Lower lobe of right lung (tissue), 2 donors: ENCODE measurements at places on chromosomes 5 and 9.

DNA sequence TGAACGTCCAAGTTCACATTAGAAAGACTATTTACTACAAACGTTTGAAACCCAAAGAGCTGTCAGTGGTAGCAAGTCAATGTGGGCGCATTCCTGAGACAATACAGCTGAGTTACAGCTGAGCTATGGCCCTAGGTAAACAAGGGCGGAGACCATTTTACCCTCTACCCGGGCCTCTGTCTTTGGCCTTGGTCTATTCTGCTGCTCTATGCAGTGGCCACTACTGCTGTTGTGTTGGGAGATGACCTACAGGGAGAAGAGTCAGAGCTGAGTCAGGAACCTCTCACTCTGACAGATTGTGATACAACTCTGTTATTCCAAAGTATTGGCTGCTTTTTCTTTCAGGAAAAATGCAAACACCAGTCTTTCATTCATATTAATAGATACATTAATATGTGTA, 700.6 kb downstream of the SEMA5A start:
- DNase-seq, result no peak

DNA sequence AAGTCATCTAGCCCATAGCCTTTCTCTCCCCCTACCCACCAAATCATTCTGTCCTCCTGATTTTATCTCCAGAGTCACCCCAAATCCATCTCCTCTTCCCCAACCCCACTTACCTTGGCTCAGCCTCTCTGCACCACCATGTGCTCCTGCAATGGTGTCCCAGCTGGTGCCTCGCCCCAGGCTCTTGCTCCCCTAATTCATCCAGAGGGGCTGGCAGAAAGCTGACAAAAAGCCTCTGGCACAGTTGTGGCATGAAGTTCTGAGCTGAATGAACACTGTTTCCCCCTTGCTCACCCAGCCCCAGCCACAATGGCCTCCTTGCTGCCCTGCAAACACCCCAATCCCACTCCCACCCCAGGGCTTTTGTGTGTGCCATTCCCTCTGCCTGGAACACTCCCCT, 10.2 kb downstream of the RETREG1 start:
- no peak for DNase-seq

DNA sequence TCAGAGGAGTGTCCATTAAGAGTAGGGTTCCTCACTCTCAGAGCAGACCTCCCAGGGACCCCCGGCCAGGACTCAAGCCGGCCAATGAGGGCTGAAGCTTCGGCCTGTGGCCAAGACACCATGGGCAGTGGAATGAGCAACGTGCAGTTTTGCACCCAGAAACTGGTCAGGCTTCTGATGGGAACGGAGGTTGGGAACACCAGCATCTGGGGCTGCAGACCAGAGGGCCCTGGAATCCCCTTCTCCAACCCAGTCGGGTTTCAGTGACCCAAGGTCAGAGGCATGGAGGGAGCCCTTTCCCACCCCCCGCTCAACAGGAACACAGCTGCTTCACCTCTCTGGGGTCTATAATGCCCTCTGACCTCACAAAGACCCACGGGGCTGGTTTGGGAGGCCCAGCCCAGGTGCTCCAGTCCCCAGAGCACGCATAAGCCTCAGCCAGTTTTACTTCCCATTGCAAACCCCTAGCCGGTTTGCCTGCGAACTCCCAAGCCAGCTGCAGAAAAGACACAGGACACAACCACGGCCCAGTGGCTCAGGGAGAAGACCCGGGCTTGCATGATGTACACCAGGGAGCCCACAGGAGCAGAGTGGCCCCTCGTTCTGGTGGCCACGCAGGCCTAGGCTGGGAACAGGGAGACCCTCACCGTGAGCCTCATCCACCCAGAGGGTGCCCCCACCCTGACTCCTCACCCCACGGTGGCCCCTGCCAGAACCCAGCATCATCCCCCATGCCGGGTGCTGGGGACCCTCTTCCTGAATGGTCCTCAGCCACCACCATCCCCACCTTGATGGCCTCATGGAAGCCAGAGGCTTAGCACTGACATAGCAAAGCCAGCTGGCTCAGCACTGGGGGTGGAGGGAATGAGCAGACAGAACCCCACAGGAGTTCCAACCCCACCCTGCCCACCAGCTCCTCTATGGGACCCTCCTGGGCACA, 30.6 kb downstream of the VAV2 start:
- peak; percentile 41 for DNase-seq

GRCh38 chr9:92971776-92972175, 24.5 kb downstream of the FGD3 start:
- no peak for DNase-seq

DNA sequence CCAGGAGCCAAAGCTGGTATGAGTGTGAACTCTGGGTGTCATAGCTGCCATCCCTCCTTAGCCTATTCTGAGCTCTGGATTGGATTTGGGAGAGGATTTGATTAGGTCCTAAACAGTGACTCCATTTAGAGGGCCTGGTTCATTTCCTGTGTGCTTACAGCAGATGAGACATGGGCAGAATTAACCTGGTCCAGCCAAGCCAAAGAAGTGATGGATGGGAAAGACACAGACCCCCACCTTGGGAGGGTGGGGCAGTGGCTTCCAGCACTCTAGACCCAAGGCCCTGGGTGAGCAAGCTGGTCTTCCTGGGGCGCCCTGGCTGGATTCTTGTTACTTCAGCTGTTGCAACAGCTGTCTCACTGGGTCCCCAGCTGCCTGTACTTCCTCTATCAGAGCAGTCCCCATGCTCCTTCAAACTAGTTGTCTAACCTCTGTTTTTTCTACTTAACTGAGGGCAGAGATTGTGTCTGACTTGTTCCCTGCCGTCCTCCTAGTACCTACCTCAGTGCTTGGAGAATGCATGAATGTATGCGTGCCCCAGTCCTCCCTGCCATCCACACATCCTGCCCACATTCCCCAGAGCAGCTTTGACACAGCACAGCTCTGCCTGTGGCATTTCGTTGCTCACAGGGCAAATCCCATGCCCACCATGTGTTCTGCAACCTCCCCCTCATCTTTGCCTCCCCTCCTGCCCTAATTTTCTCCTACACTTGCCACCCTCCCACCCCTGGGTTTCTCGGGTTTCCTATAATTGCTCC, 115.9 kb downstream of the RGS3 start:
- peak; percentile 80 for DNase-seq

DNA sequence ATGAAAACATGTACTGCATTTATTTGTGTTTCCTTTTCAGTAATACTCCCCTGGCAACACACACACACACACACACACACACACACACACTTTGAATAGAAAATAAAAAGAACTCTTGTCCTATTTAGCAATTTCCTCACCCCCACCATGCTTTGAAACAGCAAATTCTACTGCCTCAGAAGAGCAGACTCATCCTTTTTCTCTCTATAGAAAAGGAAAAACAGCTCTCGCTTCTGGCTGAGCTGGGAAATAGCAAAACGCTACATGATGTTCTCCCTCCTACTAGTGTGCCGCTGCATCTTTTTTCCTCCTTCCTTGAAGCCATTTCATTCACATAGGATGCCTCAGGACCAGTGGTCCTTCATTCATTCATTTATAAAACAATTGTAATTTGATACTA, 453.6 kb downstream of the CSNK1G3 start:
- DNase-seq, result no peak

- DNase-seq, result no peak
Measured at GRCh38 chr5:146967646-146968045, 89.1 kb upstream of the PPP2R2B start.

DNA sequence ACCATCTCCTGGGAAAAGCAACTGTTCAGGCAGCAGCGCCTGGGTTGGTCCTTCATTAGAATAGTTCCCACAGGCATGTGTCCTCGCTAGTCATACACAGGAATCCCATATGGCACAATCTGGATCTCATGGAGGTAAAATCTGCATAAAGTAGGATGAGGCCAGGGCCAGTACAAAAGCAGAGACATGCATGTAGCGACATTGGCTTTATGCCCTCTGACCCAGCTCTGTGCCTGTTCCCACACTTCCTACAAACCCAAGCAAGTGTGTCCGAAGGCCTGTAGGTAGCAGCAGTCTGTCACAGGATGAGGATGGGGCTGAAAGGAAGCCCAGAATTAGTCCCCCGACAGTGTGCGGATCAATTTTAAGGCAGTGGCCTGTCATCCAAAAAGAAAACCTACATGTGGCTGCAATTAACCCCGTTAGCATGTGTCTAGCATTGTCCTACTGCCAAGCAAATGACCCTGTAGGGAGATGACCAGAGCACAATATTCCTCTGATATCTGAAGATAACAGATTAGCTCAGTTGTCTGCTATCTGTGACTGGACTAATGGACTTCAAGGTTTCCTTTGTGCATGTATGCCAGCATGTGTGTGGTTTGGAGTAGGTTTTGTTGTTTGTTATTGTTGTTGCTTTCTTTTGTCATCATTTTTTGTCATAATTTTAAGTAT, 178.8 kb downstream of the TMEM161B start:
- no peak for DNase-seq

DNA sequence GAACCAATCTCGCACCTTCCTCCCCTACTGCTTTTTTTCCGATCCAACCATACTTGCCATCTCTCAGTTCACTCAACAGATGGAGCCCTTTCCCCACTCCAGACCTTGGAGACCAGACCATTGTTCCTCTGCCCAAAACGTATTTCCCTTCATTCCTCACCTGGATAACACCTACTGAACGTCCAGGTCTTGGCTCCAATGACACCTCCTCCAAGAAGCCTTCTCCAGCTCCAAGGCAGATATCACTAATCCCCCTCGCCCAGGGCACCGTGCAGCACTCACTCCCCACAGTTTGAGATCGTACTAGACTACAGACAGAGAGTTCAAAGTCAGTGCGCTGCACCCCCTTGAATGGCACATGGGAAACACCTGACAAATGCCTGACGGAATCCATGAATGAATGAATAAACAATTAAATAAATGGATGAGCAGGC, 47.1 kb upstream of the AKNA start:
- no peak for DNase-seq

DNA sequence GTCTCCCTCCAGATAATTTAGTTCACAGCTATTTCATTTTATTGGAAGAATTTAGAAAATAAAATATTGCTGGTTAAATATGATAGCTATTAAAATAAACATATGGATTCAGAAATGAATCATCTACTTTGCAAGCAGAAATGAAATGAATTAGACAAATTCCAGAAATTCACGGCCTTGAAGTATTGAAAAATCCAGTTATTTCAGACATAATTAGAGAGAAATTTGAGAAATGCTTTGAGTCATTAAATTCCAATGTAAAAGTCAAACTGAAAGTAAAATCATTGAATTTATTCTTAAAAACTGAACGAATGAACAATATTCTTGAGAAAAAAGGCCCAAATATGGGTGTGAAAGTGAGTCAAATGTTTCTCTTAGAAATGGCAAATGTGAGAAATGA, 632.6 kb upstream of the EDIL3 start:
- DNase-seq, result no peak

GRCh38 chr5:171839112-171839511, 53.5 kb downstream of the SMIM23 start:
- no peak for DNase-seq

GRCh38 chr9:136496181-136496580, 13.3 kb upstream of the SEC16A start:
- DNase-seq, result no peak

GRCh38 chr5:92574023-92574422, 1007.0 kb downstream of the NR2F1-AS1 start:
- no peak for DNase-seq

GRCh38 chr5:7793895-7794294, 57.0 kb downstream of the CFAP90 start:
- no peak for DNase-seq

- no peak for DNase-seq
Measured at GRCh38 chr9:106111039-106111730, 416.8 kb downstream of the TMEM38B start.

DNA sequence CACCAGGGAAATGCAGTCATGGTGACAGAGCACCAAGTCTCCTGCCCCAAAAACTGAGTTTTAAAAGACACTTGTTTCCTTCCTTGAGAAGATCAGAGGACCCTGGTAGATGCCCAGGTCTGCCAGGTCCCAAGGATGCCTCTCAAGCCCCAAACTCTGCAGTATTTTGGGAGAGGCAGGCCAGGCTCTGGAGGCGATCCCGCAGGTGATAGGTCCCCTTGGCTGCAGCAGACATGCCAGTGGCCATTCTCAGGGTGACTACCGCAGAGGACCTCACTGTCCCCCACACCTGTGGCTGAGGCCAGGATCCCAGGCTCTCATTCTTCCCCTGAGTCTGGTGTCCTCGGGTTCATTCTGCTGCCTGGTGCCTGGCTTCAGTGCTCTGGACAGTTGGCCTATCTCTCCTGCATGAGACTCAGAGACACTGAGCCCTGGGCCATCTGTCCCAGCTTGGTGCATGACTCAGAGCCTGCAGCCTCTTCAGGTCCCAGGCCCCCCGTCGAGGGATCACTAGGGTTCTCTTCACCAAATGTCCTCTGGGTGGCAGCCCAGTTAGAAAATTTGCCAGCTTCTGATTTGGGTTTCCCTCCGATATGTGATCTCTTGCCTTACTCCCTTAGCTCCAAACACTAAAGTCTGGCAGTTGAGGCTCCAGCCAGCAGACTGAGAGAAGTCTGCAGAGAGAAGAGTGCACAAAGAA, 59.7 kb upstream of the GARNL3 start:
- DNase-seq, result no peak

GRCh38 chr5:135442431-135443160, 4.6 kb downstream of the DCANP1 start:
- no peak for DNase-seq

GRCh38 chr5:91070761-91071550, 312.2 kb downstream of the ARRDC3 start:
- no peak for DNase-seq

DNA sequence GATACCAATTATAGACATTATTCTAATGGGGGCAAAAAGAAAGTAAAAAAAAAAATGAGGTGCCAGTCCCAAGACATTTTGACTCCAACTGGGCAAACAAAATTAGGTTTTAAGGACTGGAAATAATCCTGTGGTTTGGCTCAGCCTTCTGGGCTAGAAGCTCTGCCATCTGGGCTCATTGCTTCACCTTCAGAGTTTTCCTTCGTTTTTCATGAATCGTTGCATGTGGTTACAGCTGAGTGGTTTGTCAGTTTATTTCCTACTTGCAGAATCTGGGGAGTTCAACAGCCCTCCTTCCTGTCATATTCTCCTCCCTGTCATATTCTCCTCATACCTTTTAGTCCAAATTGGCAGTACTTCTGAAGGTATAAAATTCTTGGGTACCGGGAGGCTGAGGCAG, 12.0 kb downstream of the UGT3A2 start:
- no peak for DNase-seq

GRCh38 chr5:31990081-31990650, 184.0 kb downstream of the GOLPH3 start:
- no peak for DNase-seq

DNA sequence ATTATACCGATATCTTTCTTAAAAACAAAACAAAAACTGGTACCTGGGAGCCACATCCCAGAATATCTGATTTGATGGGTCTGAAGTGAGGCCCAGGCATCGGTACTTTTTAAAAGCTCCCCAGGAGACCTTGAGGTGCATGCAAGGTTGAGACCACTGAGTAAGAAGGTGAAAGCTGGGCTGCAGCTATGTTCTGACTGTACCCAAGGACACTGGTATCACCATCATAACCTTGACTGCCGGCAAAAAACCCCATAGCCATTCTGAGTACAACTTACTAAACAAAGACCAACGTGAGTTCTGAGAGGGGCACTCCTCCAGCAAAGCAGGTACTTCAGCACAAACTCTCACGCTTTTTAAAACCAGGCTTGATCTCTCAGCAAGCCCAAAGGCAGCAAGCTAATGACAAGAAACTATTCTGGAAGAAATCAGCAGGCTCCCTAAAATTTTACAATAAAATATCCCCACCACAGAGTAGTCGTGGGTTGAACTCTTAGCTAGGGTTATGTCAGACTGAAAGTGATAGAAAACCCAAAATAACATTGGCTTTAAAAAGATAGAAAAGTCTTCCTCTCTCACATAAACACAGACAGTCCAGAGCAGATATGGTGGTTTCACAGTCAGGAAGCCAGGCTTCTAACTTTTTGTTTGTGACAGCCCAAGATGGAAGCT, 263.9 kb downstream of the SAXO1 start:
- DNase-seq, result no peak

GRCh38 chr5:1930501-1930879, 47.8 kb upstream of the IRX4 start:
- DNase-seq, result no peak
